ENCODE measurements at places on chromosomes 2 and 18.

GRCh38 chr18:4557502-4557901 lies 102.4 kb upstream of the DLGAP1 start:
- DNase-seq, result no peak

DNA sequence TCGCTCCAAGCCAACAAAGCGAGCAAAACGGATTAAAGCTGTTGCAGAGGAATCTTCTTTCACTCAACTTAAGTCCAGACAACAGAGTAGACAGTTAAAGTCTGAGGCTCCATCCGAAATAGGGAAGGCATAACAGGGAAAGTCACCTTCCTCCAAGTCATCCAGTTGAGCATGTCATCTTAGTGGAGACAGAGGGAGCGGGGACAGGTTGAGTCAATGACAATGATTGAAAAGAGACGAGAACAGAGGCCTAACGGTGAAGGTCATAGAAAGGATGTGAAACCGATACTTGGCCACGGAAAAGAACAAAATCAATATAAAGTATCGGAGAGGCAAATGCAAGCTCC lies 455 bp downstream of the C18orf32 start:
- DNase-seq, result peak; percentile 38

- DNase-seq, result no peak
Measured at GRCh38 chr2:8643250-8643995, 38.4 kb upstream of the ID2 start.

DNA sequence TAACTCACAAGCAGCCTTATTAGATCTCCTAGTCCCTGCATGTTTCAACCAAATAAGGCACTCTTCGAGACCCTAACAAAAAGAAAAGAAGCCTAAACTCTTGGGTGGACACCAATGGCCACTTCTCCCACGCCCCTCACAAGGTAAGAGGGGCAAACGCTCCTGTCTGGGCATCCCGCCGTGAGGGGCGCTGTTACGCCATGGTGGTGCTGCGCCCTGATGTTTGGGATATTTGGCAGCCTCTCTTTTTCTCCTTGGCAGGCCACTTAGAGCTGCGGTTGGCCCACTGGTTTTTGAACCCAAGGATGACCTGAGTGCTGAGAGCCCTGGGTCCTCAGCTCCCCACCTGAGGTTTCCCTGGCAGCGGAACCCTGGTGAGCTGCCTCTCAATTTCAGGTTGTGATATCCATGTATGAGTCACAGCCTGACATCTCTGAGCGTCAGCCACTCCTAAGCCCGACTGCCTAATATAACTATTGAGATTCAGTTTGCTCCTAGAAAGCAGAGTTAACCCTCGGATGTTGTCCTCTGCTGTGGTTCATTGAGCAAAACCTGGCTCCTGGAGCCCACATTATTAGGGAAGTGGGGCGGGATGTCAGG lies 103.3 kb downstream of the COL6A3 start:
- peak; percentile 47 for DNase-seq

- DNase-seq, result no peak
Measured at GRCh38 chr2:53510401-53510800, 257.2 kb upstream of the CHAC2 start.

DNA sequence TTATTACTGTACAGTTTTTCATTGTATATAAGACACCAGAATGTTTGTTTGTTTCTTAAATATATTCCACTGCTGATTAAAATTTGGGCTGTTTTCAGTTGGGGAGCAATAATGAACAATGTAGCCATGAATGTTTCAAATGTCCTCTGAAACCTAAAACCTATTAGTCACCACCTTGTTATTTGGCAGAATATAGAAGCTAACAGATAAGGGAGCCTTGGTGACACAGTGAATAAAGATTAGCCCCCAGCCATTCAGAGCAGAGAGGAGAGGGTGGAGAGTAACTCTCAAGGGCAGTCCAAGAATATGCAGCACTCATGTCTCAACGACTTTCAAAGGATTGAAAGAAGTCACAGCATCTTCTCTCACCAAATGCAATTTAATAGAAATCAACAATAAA lies 43.1 kb upstream of the ATP8B1 start:
- peak; percentile 67 for DNase-seq

DNA sequence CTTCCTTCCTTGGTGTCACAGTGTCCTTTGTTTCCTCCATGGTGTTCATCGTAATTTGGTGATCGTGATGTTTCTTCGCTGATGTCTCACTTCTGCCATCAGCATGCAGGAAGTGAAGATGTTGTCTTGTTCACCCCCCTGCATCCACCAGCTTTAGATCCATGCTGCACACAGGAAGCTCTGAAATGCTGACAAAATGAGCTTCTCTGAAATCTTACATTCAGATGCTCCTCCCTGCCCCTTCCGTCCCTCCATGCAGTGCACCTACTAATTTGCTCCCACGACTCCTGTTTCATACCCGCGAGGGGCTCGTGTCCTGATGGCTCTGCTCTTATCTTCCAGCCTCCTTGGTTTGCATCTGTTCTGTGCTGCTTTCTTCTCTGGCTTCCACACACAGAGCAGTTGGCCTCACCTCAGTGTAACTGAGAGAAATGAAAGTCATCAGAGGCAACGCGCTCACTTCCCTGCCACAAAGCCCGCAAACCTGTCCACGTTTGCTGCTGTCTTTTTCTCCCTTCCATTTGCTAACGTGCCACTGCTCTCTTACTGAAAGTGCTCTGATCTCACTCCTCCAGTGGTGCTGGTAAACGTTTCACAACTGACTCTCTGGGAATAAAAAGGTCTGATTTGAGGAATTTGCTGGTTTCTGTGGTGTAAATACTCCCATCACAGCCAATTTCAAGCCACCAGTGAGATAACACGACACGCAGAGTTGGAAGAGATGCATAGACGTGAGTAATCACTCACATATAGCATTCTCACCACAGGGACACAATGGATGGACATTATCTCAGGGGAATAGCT lies 41.0 kb upstream of the MGAT4A start:
- DNase-seq, result peak; percentile 51
